ENCODE measurements at places on chromosomes 16 and 17.

- no peak overlapping the region for H3K4me3 ChIP-seq
- no peaks in the 10 kb centered on the region for H3K4me1 ChIP-seq
- H3K36me3 ChIP-seq: no peaks in the 10 kb centered on the region
- H3K27ac ChIP-seq: no peak overlapping the region
- H3K27me3 ChIP-seq: no peaks in the 10 kb centered on the region
These were observed 134.1 kb downstream of the CA10 start for GRCh38 chr17:52024300-52024870.

DNA sequence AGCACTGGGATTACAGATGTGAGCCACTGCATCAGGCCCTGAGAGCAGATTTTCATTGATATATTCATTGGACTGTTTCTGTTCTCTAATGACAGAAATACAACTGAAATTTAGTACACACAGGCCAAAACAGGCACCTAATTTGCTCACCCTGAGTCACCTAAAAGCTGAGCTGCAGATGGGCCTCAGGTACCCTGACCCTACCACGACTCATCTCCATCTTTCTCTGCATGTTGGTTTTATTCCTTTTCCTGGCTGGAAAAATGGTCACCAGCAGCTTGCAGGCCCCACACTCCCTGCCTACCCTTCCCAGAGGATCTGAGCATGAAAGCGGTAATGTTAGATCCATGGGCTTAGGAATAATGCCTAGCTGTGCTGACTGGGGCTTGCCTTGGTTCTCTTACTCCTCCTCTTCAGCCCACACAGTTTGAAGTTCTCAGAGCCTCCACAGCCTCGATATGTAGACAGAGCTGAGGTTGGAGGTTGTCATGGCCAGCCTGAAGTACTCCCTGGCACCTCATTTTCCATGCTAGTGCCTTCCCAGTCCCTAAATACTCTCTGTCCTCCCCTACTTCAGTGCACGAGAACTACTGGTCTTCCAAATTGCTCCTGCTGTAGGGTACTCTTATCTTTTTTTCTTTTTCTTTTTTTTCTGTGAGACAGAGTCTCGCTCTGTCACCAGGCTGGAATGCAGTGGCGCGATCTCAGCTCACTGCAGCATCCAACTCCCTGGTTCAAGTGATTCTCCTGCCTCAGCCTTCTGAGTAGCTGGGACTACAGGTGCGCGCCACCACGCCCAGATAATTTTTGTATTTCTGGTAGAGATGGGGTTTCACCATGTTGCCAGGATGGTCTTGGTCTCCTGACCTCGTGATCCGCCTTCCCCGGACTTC lies 51.1 kb downstream of the CENPV start:
- no peak for DNase-seq
- peaks cover 2% of the 10 kb centered on the region for H3K4me1 ChIP-seq
- H3K4me3 ChIP-seq: no peak overlapping the region
- peaks cover 7% of the 10 kb centered on the region for H3K36me3 ChIP-seq

GRCh38 chr17:80415626-80416137 lies 715 bp downstream of the ENDOV start:
- H3K27ac ChIP-seq: peak overlapping the region; percentile 91
- no peaks in the 10 kb centered on the region for H3K27me3 ChIP-seq
- peak overlapping the region; percentile 93 for H3K4me3 ChIP-seq
- H3K36me3 ChIP-seq: no peaks in the 10 kb centered on the region
- peaks cover 17% of the 10 kb centered on the region for H3K4me1 ChIP-seq

DNA sequence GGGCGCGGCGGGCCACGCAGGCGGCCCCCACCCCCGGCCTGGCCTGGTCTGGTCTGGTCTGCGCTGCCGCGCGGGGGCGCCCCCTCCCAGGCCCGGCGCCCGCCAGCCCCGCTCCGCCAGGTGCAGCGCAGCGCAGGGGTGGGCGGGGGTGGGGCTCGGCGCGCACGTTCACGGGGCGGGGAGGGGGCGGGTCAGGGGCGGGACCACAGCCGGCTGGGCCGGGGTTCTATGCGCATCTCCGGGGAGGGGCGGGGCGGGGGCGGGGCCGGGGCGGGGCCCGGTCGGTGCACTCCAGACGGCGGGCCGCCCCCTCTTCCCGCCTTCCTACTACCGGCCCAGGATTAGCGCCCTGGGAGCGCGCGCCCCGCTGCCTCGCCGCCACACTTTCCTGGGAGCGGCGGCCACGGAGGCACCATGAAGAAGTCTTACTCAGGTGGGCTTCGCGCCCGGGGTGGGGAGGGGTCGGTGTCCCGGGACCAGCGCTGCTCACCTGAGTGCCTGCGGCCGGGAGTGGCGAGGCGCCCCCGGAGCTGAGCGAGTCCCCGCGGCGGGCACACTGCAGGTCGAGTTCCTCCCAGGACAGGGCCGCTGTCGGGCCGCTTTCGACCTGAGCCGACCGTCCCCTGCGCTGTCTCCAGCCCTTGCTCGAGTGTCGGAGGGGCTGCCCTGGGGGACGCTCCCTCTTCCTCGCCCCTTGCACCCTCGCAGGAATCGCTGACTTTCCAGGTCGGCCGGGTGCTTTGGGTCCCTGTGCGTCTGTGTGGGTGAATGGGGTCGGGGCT lies 140.5 kb downstream of the SEC14L1 start:
- peaks cover 9% of the 10 kb centered on the region for H3K27me3 ChIP-seq
- H3K4me1 ChIP-seq: peaks cover 5% of the 10 kb centered on the region
- no peak for DNase-seq
- H3K27ac ChIP-seq: no peak overlapping the region
- H3K4me3 ChIP-seq: peak overlapping the region; percentile 49

GRCh38 chr17:67412032-67412431 lies 35.0 kb downstream of the PITPNC1 start:
- no peaks in the 10 kb centered on the region for H3K4me1 ChIP-seq
- no peak for DNase-seq
- H3K4me3 ChIP-seq: no peak overlapping the region
- no peaks in the 10 kb centered on the region for H3K27me3 ChIP-seq
- no peaks in the 10 kb centered on the region for H3K36me3 ChIP-seq

DNA sequence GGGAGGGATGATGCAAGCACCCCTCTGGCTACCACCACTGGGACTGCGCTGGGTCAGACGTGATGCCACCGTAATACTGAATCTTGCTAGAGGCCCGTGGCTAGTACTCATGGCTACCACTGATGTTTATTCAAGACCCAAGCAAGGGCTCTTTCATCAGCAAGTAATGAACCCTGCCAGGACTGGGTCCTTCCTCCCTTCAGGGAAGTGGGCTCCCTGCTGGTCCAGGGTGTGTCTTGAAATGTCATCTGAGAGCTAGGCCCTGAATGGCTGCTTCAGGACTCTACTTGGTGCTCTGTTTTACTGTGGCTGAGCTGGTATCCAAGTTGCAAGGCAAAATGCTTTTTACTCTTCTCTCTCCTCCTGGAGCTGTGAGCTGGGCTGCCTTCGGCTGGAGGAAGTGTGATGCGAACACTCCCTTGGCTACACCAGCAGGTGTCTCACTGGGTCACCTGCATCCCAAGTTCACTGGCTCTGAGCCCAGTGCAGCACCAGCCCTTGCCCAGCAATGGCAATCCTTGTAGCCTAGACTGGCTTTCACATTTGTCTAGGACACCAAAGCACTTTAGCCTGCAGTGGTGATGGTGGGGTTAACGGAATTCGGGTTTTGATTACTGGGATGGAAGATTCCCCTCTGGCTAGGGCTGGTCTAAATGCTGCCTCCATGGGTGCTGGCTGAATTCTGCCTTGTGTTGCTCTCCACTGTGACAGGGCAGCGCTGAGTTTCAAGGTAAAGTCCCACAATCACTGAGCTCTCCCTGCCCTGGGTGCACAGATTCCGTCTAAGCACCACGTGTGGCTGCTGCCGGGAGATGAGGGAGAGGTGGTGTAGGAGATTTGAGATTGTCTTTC lies 98.6 kb downstream of the USP22 start:
- DNase-seq: no peak
- no peaks in the 10 kb centered on the region for H3K27me3 ChIP-seq
- no peak overlapping the region for H3K4me3 ChIP-seq

GRCh38 chr17:75996665-75997590 lies 3.7 kb upstream of the CDK3 start:
- no peak overlapping the region for H3K4me3 ChIP-seq
- H3K27me3 ChIP-seq: no peaks in the 10 kb centered on the region
- DNase-seq: no peak
- H3K4me1 ChIP-seq: no peaks in the 10 kb centered on the region

DNA sequence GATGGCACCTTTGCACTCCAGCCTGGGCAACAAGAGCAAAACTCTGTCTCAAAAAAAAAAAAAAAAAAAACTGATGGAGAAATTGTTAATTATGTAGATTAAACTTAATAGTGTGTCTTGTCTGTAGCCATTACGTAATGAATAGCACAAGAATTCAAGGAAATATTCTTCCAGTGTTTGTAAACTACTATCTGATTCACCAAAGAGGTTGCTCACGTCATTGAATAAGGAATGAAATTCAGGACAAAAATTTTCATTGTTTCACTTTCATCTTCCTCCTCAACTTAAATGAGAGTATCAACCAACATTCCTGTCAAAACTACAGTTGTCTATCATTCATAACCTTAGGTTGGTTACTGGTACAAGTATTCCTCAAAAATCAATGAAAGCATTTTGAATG lies 30.7 kb upstream of the MYO18A start:
- no peak overlapping the region for H3K27ac ChIP-seq
- peaks cover 2% of the 10 kb centered on the region for H3K4me1 ChIP-seq
- no peaks in the 10 kb centered on the region for H3K27me3 ChIP-seq
- no peak for DNase-seq

DNA sequence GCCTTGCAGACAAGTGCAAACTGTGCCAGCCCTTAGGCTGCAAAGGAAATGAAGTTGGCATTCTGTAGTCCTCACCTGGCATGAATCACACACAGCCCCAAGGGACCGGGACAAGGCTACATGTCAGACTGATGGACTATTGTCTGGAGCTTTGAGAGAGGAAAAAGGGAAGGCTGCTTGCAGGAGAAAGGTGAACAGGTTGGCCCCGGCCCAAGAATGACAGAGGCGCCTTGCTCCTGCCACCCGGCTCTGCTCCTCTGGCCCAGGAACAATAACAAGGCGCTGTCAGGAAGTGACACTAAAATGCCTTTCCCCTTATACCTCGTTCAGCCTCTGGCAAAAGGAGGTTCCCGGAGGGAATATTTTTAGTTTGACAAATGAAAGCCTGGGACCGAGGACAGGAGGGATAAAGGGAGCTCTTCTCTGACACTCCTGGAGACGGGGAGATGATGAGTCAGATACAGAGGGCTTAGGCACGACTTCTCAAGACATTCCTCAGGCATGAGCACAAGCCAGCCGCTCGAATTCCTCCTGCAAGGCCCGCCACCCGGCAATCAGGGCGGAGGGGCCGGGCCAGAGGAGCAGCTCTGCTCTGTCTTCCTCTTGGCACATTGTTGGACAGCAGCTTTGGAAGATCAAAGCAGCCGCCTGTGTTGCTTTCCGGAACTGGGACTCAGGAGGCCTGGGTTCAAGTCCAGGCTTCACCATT lies 105.8 kb downstream of the NOG start:
- no peaks in the 10 kb centered on the region for H3K27me3 ChIP-seq
- H3K36me3 ChIP-seq: no peaks in the 10 kb centered on the region
- peak; percentile 73 for DNase-seq
- peak overlapping the region; percentile 25 for H3K27ac ChIP-seq
- H3K4me1 ChIP-seq: peaks cover 6% of the 10 kb centered on the region

GRCh38 chr17:12627177-12627629 lies 38.5 kb upstream of the MYOCD start:
- peak; percentile 96 for DNase-seq
- H3K27me3 ChIP-seq: no peaks in the 10 kb centered on the region
- H3K4me3 ChIP-seq: no peak overlapping the region

DNA sequence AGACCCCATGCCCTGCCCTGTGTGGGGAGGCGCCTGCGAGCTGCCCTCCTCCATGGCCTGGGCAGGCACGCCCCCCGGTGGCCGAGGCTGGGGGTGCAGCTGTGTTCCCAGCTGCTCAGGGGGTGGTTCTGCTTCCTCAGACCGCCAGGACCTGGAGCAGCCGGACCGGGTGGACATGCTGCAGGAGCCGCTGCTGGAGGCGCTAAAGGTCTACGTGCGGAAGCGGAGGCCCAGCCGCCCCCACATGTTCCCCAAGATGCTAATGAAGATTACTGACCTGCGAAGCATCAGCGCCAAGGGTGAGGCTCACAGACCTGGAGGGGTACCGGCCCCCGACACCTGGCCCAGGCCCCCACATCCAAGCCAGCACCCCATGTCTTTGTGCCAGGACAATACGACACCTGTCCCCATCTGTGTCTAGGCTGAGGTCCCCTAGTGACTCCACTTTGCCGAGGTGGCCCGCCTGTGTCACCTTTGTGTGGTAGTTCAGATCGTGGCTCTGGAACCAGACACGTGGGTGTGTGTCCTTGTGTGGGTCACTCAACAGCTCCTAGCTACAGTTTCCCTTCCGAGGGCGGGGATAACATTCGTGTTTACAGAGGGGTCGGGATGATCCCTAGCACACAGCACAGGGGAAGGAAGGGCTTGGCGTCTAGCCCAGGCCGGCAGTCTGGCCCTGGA lies 9.3 kb downstream of the GJD3 start:
- H3K4me1 ChIP-seq: peaks cover 2% of the 10 kb centered on the region
- H3K27ac ChIP-seq: no peak overlapping the region
- no peak overlapping the region for H3K4me3 ChIP-seq
- H3K36me3 ChIP-seq: peaks cover 37% of the 10 kb centered on the region
- no peaks in the 10 kb centered on the region for H3K27me3 ChIP-seq

GRCh38 chr16:26569793-26570192 lies 496.9 kb upstream of the C16orf82 start:
- no peak overlapping the region for H3K27ac ChIP-seq
- DNase-seq: no peak
- H3K36me3 ChIP-seq: no peaks in the 10 kb centered on the region
- H3K4me1 ChIP-seq: no peaks in the 10 kb centered on the region
- H3K4me3 ChIP-seq: no peak overlapping the region
- H3K27me3 ChIP-seq: no peaks in the 10 kb centered on the region

GRCh38 chr16:15597822-15598647 lies 44.9 kb downstream of the MARF1 start:
- peaks cover 10% of the 10 kb centered on the region for H3K4me1 ChIP-seq
- H3K4me3 ChIP-seq: no peak overlapping the region
- H3K27ac ChIP-seq: peak overlapping the region; percentile 34
- no peaks in the 10 kb centered on the region for H3K27me3 ChIP-seq
- peaks cover 51% of the 10 kb centered on the region for H3K36me3 ChIP-seq

- no peak overlapping the region for H3K4me3 ChIP-seq
- H3K4me1 ChIP-seq: no peaks in the 10 kb centered on the region
- no peak overlapping the region for H3K27ac ChIP-seq
These were observed 18.3 kb downstream of the CIITA start for GRCh38 chr16:10895053-10895946.

GRCh38 chr17:81309140-81309858 lies 14.2 kb upstream of the SLC38A10 start:
- no peak overlapping the region for H3K27ac ChIP-seq
- peak; percentile 54 for DNase-seq
- peak overlapping the region; percentile 42 for H3K4me3 ChIP-seq
- no peaks in the 10 kb centered on the region for H3K27me3 ChIP-seq
- no peaks in the 10 kb centered on the region for H3K36me3 ChIP-seq

GRCh38 chr16:588639-588888 lies 1.3 kb upstream of the RAB40C start:
- H3K27ac ChIP-seq: peak overlapping the region; percentile 92
- H3K4me3 ChIP-seq: peak overlapping the region; percentile 75
- H3K36me3 ChIP-seq: no peaks in the 10 kb centered on the region
- H3K27me3 ChIP-seq: no peaks in the 10 kb centered on the region

GRCh38 chr17:29444589-29444988 lies 54.4 kb downstream of the TAOK1 start:
- no peak for DNase-seq
- no peak overlapping the region for H3K4me3 ChIP-seq
- H3K27me3 ChIP-seq: no peaks in the 10 kb centered on the region
- H3K4me1 ChIP-seq: peaks cover 9% of the 10 kb centered on the region

- H3K4me3 ChIP-seq: no peak overlapping the region
- H3K4me1 ChIP-seq: no peaks in the 10 kb centered on the region
- DNase-seq: no peak
- no peaks in the 10 kb centered on the region for H3K27me3 ChIP-seq
- peaks cover 65% of the 10 kb centered on the region for H3K36me3 ChIP-seq
- H3K27ac ChIP-seq: no peak overlapping the region
These were observed 1.4 kb upstream of the RSKR start for GRCh38 chr17:28615260-28615940.

Data from ascending aorta (tissue), 2 donors.